GM03348 (cell line): ENCODE measurements at places on chromosomes 12 and 14.
A peak's percentile ranks its signal among the peaks of the same experiment; 100 is the strongest.

DNA sequence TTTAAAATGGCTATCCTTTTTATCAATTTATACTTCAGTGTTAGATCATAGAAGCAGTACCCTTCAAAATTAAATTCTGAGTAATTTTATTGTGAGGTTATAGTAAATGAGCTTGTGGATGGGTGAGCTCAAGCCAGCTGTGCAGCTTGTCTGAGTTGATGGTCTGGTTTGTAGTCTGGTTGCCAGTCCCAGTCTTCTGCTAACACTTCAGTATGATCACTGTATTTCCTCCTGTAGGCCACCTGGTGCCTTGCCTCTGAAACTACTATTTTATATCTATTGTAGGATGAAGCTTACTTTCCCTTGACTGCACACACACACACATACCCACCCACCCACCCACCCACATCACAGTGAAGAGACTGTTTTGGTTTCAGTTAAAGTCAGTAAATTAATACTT, 496.4 kb downstream of the PCNX1 start:
- peak; percentile 12 for DNase-seq

- no peak for DNase-seq
These were observed 13.6 kb upstream of the AMN start for GRCh38 chr14:102908766-102909455.

- DNase-seq: no peak
These were observed 93.9 kb downstream of the SLC16A7 start for GRCh38 chr12:59689776-59690175.

GRCh38 chr12:75041472-75041871, 168.2 kb downstream of the KCNC2 start:
- DNase-seq: no peak

GRCh38 chr12:111322336-111323250, 46.3 kb downstream of the PHETA1 start:
- DNase-seq: peak; percentile 47

GRCh38 chr14:100730581-100730980, 3.9 kb downstream of the DLK1 start:
- no peak for DNase-seq

DNA sequence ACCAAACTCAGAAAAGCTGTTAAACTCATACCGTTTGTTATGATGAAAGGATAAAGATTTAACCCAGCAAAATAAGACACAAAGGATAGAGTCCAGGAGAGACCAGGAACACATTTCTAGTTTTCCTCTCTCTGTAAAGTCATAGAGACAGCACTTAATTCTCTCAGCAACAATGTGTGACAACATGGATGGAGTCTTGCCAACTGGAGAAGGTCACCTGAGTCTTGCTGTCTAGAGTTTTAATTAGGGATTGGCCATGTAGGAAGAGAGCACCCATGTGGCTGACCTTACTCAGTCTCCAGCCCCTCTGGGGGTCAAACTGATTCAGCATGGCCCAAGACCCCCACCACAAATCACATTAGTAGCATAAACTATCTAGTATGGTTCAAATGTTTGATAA, 151.0 kb upstream of the ATF7IP start:
- no peak for DNase-seq

DNA sequence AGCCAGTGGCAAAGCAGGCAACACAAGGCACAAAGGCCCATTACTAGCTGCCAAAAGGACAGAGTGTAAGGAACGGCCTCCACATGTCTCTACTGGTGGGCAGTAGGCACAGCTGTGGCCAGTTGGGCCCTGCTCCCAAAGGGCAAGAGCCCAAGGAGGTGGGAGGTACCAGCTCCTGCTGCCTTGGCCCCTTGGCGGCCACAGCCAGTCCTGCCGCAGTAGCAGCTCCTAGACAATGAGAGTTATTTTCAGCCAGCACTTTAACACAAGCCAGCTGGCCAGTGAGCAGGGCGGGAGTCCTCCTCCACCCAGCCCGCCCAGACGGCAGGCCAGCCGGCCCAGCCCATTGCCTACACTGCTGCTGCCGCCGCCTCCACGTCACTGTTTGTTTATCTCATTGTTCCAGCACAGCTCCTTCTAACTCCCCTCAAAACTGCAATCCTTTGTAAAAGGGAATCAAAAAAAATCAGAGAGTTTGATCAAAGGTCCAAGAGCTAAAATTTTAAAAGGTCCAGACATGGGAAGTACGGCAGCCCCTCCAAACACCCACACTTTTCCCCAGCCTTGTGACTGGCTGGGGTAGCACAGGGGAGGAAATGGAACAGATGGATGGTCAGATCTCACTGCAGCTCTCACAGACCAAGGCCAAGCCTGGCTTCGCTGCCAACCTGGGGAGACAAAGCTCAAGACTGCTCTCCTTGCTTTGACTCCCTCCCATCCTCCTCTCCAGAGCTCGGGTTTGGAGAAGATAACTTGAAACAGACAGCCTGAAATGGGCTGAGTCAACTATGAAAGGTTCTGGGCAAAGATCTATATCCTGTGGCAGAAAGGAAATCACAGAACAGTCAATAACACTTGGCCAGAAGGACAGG, 33.5 kb downstream of the FMNL3 start:
- DNase-seq: peak; percentile 97

DNA sequence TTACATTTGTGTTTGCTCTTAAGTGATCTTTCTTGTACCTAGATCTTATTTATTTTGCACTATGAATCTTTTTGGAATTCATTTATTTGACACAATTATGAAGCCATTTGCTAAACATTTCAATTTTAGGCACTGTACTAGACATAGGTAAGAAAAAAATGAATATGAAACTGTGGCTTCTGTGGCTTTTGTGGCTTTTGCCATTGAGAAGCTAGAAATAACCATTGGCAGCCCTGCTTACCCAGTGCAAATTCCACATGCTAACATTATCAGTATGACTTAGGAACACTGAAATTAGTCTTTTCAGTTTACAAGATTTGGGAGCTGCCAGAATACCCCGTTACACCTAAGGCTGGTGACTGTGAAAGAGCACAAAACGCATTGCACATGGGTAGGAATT, 60.1 kb downstream of the FSCB start:
- no peak for DNase-seq

GRCh38 chr12:110619534-110619953, 5.6 kb downstream of the TCTN1 start:
- no peak for DNase-seq

DNA sequence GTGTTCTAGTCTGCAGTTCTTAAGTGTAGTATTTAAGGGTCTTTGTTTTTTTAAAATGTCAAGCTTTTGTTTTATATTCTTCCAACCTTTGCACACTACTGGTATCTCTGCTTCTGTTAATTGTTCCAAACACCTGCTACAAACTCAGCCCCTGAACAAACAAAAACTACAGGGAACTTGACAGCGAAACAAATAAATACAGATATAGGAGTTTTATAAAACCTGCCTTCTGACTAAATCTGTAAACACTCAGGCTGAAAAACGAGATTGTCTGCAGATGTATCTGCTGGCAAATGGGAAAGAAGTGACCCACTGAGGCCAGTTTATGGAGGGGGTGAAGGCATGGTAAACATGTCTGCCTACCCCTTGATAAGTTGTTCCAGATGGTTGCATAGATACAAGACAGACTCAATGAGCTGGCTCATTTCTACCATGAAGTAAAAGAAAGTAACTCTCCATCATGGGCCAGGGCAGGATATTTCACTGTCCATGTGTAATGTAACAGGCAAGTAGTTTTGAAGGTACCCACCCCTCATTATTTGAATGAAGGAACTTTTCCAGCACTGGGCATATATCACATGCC, 75.6 kb downstream of the LMO3 start:
- DNase-seq: no peak

- DNase-seq: no peak
These were observed 33.4 kb downstream of the SUSD6 start for GRCh38 chr14:69644814-69645213.

DNA sequence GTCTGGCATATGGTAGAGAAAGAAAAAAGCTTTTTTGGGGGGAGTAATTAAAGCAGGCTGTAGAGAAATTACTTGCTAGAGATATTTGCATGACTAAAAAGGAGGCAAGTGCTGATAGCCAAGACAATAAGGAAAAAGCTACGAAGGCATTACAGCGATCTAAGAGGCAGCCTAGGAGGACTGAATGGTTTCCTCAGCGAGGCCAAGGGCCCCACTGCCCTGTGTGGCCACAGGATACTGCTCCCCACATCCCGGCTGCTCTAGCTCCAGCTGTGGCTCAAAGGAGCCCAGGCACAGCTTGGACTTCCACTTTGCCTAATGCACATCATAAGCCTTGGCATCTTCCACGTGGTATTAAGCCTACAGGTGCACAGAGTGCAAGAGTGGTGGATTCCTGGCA, 53.6 kb downstream of the LRRIQ1 start:
- no peak for DNase-seq

GRCh38 chr14:104134061-104134965, 4.1 kb upstream of the KIF26A start:
- no peak for DNase-seq

- no peak for DNase-seq
These were observed 356.0 kb downstream of the ADGRD1 start for GRCh38 chr12:131309700-131310099.

GRCh38 chr12:1127021-1127420, 136.0 kb downstream of the ERC1 start:
- DNase-seq: no peak

- DNase-seq: no peak
These were observed 193.9 kb downstream of the PHLDA1 start for GRCh38 chr12:75837700-75838099.

GRCh38 chr12:113373969-113374368, 15.6 kb downstream of the PLBD2 start:
- no peak for DNase-seq

- no peak for DNase-seq
These were observed 113.3 kb downstream of the ADGRD1 start for GRCh38 chr12:131066886-131067490.

- DNase-seq: no peak
These were observed 1469.7 kb downstream of the AACS start for GRCh38 chr12:126534942-126535341.

DNA sequence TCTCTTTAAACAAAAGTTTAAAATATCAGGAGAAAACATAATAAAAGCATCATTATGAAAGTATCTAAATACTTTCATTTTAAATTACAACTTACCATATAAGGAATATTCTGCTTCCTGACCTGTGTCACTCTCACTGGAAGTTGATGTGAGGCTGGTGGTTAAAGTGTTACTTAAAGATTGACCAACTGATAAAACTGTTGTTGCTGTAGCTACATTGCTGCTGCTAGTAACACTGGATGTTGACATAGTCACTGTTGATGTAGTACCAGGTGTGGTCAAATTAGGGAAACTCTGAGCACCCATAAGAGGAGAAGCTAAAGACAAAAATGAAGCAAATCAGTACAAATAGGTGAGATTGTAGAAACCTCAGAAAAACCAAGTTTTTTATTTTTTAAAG, 79.9 kb downstream of the HECTD1 start:
- DNase-seq: no peak

DNA sequence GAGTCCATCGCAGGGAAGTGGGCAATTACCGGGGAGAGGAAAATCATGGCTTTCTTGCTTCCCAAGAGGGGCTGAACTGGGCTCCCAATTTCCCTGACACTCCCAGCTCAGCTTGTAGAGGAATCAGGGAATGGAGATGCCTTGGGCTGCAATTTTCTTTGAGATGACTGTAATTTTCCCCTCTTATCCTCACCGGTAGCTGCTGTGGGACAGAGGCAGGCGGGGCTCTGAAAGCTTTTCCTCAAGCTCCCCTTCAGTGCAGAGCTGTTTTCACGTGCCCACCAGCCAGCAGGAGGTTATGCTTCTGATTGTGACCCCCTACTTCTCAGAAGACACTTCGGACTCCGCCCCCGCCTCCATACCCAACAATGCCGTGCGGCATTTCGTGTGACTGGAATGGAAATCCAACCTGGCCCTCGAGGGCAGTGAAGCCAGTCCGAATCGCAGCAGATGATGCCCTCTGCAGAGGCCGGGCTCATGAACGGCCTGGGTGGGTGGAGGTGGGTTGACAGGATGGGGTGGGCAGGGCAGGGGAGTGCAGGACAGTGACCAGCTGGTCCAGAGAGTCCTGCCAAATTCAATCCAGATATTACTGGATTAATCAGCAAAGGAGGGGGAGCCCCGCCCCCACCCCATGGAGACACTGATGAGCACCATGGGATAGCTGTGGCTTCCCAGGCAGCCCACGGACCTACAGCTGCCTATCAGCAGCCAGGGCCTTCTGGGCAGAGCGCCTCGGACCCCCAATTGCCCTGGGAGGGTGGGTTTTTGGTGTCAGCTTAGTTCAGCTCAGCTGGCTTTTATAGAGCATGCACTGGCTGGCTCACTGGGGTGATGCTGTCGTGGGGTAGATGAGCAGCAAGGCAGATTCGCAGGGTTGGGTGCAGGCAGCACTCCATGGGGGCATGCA, 37.6 kb downstream of the RTL1 start:
- DNase-seq: no peak

- no peak for DNase-seq
These were observed 21.6 kb upstream of the CDK2AP1 start for GRCh38 chr12:123293178-123293760.

DNA sequence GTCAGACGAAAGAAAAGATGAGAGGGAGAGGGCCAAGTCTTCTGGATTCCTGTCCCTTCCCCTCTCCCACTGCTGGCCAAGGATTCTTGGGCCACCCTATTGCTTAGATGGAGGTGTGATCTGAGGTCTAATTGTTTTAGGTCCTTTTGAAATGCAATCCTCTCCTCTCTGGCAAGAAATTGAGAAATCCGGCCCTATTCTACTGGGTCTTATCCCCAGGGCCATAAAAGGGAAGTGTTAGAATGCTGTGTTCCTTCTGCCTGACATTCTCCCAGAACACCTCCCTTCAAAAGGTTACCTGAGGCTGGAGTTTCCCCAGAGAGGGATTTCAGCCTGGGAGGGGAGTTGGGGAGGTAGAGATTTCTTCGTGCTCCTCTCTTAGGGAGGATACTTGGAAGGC, 4.4 kb downstream of the WNT5B start:
- DNase-seq: no peak

DNA sequence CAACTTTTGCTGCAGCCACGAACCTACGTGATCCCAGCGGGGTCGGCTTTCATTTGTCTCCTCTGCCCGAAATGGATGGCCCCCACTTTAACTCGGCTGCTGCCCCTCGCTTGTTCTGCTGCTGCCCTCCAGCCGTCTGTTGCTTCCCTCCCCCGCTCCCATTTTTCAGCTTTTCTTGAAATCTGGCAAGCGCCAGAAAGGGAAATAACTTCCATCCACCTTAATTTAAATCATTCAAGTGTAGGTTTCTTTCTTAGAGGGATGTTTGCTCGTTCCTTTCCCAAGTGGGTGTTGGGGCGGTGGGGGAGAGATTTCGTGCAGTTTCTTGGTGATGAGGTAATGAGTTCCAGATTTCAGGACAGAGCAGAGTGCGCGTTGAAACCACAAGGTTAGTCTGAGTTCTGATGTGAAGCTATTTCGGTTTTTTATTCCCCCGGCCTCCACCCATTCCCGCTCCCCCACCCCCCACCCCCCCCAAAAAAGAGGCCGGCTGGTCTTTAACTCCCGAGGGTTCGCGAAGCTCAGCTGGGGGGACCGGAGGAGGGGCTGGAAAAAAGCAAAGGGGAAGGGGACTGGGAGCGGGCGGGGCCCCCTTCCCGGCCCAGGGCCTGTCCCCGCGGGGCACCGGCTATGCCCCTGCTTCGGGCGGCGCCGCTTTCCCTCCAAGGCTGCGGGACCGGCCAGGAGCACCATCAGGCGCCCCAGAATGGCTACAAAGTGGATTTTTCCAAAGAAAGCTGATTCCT, 2.2 kb upstream of the ZFP36L1 start:
- peak; percentile 85 for DNase-seq
